ENCODE measurements at places on chromosomes 2 and 18.

DNA sequence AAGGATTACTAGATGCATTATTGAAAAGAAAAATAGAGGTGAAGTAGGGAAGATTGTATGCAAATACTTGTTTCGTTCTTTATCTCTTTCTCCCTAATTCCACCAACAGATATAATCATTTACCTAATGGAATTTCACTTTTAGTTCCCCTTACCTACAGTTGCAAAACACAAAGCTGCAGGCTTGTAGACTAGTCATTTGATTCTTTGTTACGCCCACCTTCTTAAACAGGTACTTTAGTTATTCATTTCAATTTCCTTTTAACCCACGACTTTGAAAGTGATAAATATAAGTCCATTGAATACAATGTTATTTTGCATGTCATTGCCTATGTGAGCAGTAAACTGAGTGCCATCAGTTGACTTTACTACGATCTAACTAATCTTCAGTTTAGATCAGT is 3.9 kb upstream of the HRH4 start:
- DNase-seq, result no peak

GRCh38 chr18:48640566-48641270 is 101.9 kb downstream of the CTIF start:
- DNase-seq, result no peak

GRCh38 chr2:150192701-150193100 is 294.8 kb downstream of the RND3 start:
- no peak for DNase-seq

- no peak for DNase-seq
These were observed 15.8 kb downstream of the SLC8A1 start for GRCh38 chr2:40436093-40436475.

- no peak for DNase-seq
These were observed 42.1 kb upstream of the ITSN2 start for GRCh38 chr2:24402242-24403097.

DNA sequence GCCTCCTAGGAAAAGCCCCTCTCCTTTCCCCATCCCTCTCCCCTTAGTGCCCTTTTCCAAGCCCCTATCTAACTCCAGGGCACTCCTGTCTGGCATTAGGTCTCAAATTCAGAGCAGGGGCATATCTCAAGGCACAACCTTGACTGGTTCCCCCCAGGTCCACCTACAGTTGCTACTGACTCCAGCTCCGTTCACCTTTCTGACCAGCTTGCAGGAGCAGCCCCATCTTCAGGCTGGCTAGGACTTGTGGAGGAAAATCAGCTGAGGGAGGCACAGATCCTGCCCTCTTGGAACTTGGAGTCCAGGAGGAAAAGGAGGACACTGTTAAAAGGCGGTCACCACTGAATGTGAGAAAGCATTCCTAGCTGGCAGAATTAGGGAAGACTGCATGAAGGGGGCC is 152.4 kb downstream of the ZFP36L2 start:
- no peak for DNase-seq

DNA sequence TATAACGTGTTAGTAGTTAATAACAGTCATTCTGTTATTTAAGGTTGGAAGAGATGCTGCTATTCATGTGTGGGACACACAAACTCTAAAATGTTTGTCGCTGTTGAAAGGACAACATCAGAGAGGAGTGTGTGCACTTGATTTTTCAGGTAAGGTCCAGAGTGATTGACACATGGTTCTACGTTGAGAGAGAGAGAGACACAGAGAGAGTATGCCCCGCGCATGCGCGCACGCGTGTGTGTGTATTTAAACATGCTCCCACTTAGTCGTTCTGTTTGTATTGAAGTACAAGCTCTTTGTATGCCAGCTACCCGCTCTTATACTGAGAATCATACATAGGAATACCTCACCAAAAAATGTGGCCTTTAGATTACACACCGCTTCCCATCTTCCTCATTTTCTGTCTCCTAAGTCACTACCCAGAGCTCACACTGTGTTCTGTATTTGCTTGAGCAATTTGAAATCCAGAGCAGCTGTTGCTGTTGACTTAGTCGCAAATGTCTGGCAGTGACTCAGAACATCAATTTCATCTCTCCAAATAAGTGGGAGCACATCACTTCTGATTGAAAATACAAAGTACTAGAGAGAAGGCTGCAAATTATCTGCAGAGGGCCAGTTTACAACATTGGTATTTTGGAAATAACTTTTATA is 148.1 kb downstream of the EML6 start:
- DNase-seq, result no peak

GRCh38 chr2:62391696-62392095 is 114.3 kb downstream of the TMEM17 start:
- no peak for DNase-seq

DNA sequence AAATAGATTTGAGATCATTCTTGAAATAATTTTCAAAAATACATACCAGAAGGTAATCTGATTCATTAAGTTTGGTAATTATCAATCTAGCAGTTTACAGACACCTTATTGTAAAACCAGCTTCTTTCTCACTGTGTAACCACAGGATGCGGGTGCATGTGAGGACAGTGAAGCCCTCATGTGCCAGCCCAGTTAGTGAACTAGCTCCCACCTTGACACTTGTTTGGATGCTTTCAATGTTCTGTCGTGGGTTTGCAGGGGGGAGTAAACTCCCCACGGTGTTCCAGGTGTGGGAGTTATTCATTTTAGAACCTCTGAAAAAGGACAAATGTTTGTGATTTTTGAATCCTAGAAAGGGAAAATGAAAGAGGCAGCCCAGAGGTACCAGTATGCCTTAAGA is 59.0 kb downstream of the WDSUB1 start:
- DNase-seq, result no peak

DNA sequence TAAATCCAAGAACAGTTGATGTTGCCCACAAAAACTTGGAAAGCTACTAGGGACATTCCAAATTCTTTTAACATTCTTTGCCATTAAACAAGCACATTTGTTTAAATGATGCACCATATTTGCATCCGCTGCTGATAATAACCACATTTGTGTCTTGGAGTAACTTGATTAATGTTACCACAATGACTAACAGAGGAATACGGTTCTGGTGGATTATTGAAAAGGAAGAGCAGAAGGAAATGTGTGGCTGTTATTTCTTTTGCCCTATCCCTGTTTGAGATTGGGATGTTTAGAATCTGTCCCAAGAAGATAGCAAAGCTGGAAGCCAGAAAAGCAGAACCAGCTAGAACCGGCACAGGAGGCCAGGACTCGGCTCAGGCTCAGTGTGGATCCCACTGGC is 39.2 kb upstream of the RASGRP3 start:
- DNase-seq, result no peak

DNA sequence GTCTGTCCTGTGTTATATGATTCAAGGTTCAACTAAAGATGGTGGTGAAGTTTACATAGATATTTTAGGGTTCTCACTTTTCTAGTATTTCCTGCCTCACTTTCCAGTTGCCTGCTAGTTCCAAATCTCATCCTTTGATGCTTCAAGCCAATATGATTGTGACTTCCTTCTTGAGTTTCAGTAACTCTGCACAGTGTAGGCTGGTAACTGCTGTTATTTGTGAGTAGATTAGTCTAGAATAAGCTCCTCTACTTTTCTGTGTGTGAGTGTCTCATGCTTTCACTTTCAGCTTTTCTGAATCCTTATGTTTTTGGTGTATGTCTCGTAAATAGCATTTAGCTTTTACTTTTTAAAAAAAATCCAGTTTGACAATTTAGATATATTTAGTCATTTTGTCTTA is 42.6 kb downstream of the GALNT1 start:
- DNase-seq, result no peak

GRCh38 chr2:64363848-64364247 is 90.1 kb upstream of the LGALSL start:
- DNase-seq, result no peak

DNA sequence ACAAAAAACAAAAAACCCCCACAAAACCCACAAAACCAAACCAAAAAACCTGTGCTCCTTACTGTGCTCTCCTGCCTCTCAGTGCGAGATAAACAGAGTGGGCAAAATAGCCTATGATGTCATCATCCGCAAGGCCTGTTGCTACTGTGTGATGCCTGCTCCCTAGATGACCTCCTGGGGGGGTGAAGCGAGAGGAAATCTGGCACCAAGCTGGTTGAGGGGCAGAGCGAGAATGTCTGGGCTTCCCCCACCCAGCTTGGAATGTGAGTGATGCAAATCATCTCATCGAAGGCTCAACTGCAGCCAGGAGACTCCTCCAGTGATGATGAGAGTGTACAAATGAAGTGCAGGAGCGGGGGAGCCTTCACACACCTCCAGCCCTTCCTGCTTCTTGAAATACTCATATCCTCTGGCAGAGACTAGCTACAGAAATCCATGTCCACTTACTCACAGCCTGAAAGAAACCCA is 57.7 kb upstream of the MAP4K3 start:
- no peak for DNase-seq

- DNase-seq, result no peak
These were observed 615.5 kb upstream of the SETBP1 start for GRCh38 chr18:44065206-44065605.

DNA sequence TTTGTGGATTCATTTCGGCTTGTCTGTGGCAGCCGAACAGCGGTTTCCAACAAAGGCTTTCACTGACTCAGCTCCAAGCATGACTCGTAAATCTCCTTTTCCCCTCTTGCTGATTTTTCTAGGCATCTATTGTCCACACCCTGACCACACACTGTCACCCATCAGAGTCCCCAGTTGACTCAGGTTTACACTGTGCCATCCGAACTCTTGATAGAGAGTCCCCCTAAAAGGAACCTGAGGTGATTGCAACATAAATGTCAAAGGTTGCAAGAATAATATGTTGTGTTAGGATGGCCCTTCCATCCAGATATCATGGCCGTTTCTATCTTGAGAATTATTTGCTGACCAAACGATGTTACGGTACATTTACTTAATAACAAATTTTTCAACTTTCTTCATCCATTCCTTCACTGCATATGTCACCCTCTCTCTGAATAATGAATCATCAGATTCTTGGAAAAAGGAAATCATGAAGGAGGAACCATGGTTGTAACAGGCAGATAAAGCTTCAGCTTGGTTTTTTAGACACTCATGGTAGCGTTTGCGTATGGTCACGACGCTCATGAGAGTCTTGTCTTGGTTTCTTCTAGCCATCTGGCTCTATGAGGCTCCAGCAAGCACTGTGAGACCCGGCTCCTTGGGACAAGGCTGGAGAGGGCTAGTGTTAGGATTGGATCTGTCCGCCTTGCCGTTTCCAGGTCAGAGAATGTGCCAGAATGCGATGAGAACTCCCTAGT is 72.1 kb downstream of the NPAS2 start:
- no peak for DNase-seq
